MCF 10A (cell line): ENCODE measurements at places on chromosomes 4 and X. TPM values are rescaled to one million over a fixed set of nuclear protein-coding genes. Genes with fewer than 3 reads are reported as not detected.

GRCh38 chrX:109384699-109385098, 97.2 kb downstream of the GUCY2F start:
- H3K36me3 ChIP-seq = no peaks in the 10 kb centered on the region
- no peaks in the 10 kb centered on the region for H3K4me1 ChIP-seq
- peaks cover 35% of the 10 kb centered on the region for H3K27me3 ChIP-seq
- no peak overlapping the region for H3K27ac ChIP-seq

The MTCP1 gene
- total RNA-seq = 21.3 and 32.2 TPM in 2 replicates

The FGFR3 gene
- 2.5 and 6.5 TPM in 2 replicates for total RNA-seq

DNA sequence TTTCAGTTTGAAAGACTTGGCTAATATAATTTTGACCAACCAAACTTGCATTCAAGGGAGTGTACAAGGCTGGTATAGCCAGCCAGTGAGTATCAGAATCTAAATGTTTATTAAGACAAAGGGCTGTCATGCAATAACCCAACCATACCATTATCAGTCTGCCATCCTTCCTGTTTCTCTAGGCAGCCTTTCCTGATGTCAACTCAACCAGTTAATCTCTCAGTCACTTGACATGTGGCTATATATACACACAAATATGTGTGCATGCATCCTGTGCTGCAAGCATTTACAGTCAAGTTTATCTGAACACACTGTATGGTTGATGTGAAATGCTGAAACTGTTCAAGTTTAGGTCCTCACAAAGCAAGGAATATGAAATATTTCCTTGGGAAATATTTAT, 17.2 kb downstream of the BTK start:
- H3K27me3 ChIP-seq = peaks cover 56% of the 10 kb centered on the region
- H3K27ac ChIP-seq = no peak overlapping the region
- H3K36me3 ChIP-seq = peaks cover under 1% of the 10 kb centered on the region
- H3K4me3 ChIP-seq = no peak overlapping the region
- DNase-seq = no peak

The PRR32 gene
- not detected in 2 replicates for total RNA-seq

DNA sequence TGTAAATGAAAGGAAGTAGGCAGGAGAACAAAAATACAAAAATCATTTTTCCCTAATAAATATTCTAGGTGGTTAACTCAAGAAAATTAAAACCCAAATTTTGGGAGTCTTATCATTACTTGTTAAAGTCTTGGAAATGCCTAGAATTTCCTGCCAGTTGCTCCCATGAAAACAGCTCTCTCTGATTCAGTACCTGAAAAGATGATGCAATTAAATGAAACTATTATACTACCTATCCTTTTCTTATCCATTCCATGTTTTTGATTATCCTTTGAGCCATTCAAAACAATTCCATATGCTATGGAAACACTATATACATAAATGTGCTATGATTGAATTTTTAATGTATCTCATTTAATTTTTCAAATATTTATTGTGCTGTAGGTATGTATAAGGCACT, 50.5 kb upstream of the AMELX start:
- peaks cover 18% of the 10 kb centered on the region for H3K4me1 ChIP-seq
- H3K4me3 ChIP-seq = no peak overlapping the region
- DNase-seq = no peak
- H3K27ac ChIP-seq = peak overlapping the region; percentile 4
- no peaks in the 10 kb centered on the region for H3K27me3 ChIP-seq

The BTK gene
- not detected in 2 replicates for total RNA-seq

The TAF9B gene
- total RNA-seq = 11.8 and 14.1 TPM in 2 replicates

The SCML1 gene
- 13.9 and 14.1 TPM in 2 replicates for total RNA-seq

- DNase-seq = peak; percentile 54
- H3K27me3 ChIP-seq = no peaks in the 10 kb centered on the region
- no peak overlapping the region for H3K4me3 ChIP-seq
- H3K36me3 ChIP-seq = no peaks in the 10 kb centered on the region
Observed at GRCh38 chr4:71732706-71733105, 51.2 kb downstream of the GC start.
